Keratinocyte (primary cell): ENCODE measurements at places on chromosomes 13 and 19. TPM values are rescaled to one million over a fixed set of nuclear protein-coding genes. Genes with fewer than 3 reads are reported as not detected.

GNG14 gene
- polyA plus RNA-seq, result not detected in 3 replicates

LGI4 gene
- polyA plus RNA-seq, result 0.01 to 0.14 TPM (median 0.10 TPM) in 3 replicates

COL4A1 gene
- 14.5 to 30.3 TPM (median 22.3 TPM) in 3 replicates for polyA plus RNA-seq

CD70 gene
- 0.22 to 0.53 TPM (median 0.30 TPM) in 3 replicates for polyA plus RNA-seq

KLK13 gene
- 2.0 to 4.4 TPM (median 2.8 TPM) in 3 replicates for polyA plus RNA-seq

TMEM161A gene
- 18.0 to 35.1 TPM (median 25.0 TPM) in 3 replicates for polyA plus RNA-seq

CLIP3 gene
- 0.38 to 0.76 TPM (median 0.63 TPM) in 3 replicates for polyA plus RNA-seq

KLHL1 gene
- not detected in 3 replicates for polyA plus RNA-seq

C13orf42 gene
- polyA plus RNA-seq, result not detected in 3 replicates

FGF22 gene
- 0.05 TPM in 1 of 3 replicates, not detected in the others for polyA plus RNA-seq

VRK3 gene
- polyA plus RNA-seq, result 15.6 to 36.0 TPM (median 16.2 TPM) in 3 replicates

ZNF135 gene
- 2.7 to 6.7 TPM (median 3.4 TPM) in 3 replicates for polyA plus RNA-seq

LYPD5 gene
- polyA plus RNA-seq, result 4.0 to 8.8 TPM (median 4.2 TPM) in 3 replicates

GIPR gene
- 0.97 to 2.2 TPM (median 1.4 TPM) in 3 replicates for polyA plus RNA-seq

UGGT2 gene
- 6.9 to 12.5 TPM (median 9.6 TPM) in 3 replicates for polyA plus RNA-seq

KLK15 gene
- polyA plus RNA-seq, result not detected in 3 replicates

ACP5 gene
- 10.3 to 35.5 TPM (median 15.0 TPM) in 3 replicates for polyA plus RNA-seq

FLT3LG gene
- polyA plus RNA-seq, result 0.80 to 1.7 TPM (median 1.3 TPM) in 3 replicates

ZNF234 gene
- 2.8 to 4.4 TPM (median 4.1 TPM) in 3 replicates for polyA plus RNA-seq

PROZ gene
- polyA plus RNA-seq, result not detected in 3 replicates

NPHS1 gene
- polyA plus RNA-seq, result not detected in 3 replicates

ARGLU1 gene
- polyA plus RNA-seq, result 33.0 to 96.8 TPM (median 75.8 TPM) in 3 replicates

ZNF443 gene
- 1.8 to 3.1 TPM (median 2.4 TPM) in 3 replicates for polyA plus RNA-seq

SLC5A5 gene
- not detected in 3 replicates for polyA plus RNA-seq

KIR2DL4 gene
- not detected in 3 replicates for polyA plus RNA-seq

SLC15A1 gene
- polyA plus RNA-seq, result 0.10 to 0.25 TPM (median 0.13 TPM) in 3 replicates

GATAD2A gene
- 14.6 to 81.0 TPM (median 28.4 TPM) in 3 replicates for polyA plus RNA-seq

HSPB6 gene
- polyA plus RNA-seq, result not detected in 3 replicates

GIPC3 gene
- not detected in 3 replicates for polyA plus RNA-seq

CNN2 gene
- polyA plus RNA-seq, result 105 to 495 TPM (median 136 TPM) in 3 replicates

KCTD4 gene
- polyA plus RNA-seq, result 0.28 to 0.44 TPM (median 0.39 TPM) in 3 replicates

ADAMTS10 gene
- polyA plus RNA-seq, result not detected in 3 replicates

MYPOP gene
- 1.1 to 1.6 TPM (median 1.3 TPM) in 3 replicates for polyA plus RNA-seq

IGFL2 gene
- polyA plus RNA-seq, result 2.9 to 16.2 TPM (median 7.1 TPM) in 3 replicates

PEPD gene
- polyA plus RNA-seq, result 36.9 to 58.3 TPM (median 37.6 TPM) in 3 replicates

KHSRP gene
- 41.8 to 98.9 TPM (median 56.6 TPM) in 3 replicates for polyA plus RNA-seq
